Keratinocyte (primary cell): ENCODE measurements at places on chromosomes 6 and 20.
A peak's percentile ranks its signal among the peaks of the same experiment; 100 is the strongest.

DNA sequence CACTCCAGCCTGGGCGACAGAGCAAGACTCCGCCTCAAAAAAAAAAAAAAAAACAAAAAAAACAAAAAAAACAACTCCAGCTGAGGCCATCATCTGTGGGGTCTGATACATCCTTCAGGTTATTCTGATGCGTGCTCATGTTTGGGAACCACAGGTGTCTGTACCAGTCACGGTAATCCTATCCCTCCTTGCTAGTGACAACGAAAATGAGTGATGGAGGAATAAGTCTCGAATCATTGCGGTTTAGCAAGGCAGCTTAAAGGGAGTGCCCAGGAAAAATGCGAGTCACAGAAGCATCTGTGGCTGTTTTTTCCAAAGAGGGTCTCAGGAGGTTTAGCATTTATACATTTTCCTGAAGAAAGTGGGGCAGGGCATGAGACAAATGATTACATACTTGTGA, 48.8 kb downstream of the MCUR1 start:
- DNase-seq, result no peak

DNA sequence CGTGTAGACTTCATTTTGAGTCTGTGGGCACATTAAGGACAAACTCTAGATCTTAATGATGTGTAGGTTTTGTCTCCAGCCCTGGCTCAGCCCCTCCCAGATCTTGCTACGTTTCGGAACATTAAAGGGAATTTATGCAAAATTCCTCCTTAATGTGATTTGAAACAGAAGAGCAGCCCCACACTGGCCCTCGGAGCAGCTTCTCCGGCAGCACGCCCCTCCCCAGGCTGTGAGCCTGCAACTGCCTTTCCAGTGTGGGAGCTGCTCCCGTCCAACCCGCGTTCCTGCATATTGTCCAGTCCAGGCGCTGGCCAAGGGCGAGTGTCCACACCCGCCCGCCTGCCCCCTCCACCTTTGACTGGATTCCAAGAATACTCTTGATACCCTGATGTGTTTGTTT, 257.2 kb downstream of the TAF4 start:
- DNase-seq, result no peak

- no peak for DNase-seq
Observed at GRCh38 chr6:47141171-47141570, 99.0 kb upstream of the ADGRF1 start.

DNA sequence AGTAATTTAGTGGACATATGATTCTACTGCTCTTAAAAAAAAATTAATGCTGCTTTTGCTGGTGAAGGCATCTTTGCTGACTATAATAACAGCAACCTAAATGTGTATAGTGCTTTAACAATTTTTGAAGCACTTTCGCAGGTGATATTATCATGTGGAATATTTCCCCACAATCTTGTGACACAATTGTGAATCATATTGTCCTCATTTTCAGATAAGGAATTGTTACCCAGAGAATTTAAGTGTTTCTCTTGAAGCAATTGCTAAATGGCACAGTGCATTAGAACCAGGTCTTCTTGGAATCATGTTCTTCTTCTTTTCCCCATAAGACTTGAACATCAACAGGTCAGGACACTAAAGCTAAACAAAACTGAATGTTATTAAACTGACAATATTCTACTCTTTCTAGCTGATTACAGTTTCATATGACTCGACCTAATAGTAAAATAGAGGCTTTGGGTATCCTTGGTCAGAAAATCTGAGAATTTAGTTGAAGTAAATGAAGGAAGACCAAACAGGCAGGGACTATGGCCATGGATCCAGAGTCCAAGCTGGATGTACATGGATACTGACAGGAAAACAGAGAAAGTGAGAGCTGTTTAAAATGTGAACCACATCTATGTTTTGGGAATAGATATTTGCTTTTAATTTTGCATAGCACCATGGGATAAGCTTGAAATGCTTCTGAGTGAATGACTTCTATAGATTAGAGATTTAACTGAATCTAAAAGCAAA, 121.8 kb upstream of the SLC35B3 start:
- DNase-seq, result no peak

DNA sequence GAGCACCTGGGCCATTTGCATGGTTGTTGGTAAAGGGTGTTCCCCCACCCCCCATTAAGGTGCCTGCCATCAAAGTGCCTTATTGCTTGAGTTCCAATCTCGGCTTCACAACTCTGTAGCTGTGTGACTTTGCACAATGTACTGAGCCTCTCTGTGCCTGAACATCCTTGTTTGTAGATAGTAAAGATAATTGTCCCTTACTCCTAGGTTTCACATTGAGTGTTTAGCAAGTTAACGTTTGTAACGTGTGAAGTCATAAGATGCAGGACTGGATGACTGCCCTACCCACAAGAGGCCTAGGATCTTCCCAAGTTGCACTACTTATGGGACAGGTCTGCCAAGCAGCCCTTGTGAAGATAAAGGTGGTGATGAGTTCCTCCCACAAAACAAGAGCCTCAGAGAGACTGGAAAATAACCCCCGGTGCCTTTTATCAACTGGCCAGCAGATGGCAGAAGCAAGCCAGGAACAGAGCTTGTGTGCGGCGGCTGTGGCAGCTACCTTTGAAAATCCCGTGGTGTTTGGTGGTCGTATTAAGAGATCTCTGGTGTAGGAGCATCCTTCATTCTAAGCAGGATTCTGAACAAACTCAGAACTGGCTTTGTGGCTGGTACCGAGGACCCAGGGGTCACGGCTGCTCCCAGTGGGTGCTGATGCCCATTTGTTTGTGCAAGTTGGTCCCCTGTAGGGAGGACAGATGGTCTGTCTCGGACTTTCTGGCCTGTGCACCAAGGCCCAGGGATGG, 99.1 kb downstream of the CDH26 start:
- DNase-seq, result peak; percentile 32

- DNase-seq, result no peak
Observed at GRCh38 chr6:36742146-36742545, 44.5 kb downstream of the RAB44 start.

DNA sequence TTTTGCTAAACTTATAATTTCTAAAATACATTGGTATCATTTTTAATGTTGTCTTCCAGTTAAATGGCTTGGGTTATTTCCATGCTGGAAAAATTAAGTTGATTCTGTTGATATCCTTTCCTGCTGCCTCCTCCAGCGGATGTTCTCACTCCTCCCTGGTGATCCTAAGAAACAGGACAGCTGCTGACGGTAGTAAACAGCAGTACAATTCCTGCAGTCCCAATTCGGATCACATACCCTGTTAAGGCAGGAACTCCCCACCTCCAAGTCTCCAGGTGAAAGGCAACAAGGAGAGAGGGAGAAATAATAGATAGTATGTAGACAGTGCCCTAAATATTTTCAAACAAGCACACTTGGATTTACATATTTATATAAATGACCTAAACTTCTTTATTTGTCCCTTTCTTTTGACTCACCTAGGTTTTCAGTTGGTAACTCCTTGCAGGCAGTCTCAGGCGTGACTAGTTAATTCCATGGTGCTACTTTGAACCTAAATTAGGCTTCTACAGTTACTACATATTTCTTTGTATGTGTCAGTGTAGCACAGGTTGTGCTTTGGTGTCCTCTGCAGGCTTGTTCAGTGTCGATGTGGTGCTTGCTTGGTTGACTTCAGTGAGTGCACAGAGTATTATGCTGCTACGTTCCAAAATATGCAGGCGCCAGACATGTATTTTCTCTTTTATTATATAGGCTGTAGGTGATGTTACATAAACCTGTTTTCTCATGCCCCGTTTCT, 126.0 kb downstream of the ADGRB3 start:
- DNase-seq, result no peak

GRCh38 chr6:20827798-20828197, 293.5 kb downstream of the CDKAL1 start:
- no peak for DNase-seq

- DNase-seq, result no peak
Observed at GRCh38 chr20:25050082-25050481, 7.9 kb downstream of the ACSS1 start.

DNA sequence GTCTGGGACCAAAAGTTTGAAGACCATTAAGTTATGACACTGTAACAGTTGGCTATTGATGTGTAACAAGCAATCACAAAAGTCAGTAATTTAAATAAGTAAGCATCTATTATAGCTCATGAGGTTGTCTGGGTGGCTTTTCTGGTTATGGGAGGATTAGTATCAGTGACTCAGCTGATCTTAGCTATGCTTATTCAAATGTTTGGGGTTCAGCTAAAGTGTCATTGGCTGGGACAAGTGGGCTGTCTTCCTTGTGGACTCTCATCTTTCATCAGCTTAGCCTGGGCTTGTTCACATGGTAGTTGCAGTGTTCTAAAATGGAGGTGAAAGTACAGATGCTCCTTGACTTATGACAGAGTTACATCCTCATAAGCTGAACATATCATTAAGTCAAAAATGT, 74.6 kb upstream of the LAMP5 start:
- DNase-seq, result no peak

DNA sequence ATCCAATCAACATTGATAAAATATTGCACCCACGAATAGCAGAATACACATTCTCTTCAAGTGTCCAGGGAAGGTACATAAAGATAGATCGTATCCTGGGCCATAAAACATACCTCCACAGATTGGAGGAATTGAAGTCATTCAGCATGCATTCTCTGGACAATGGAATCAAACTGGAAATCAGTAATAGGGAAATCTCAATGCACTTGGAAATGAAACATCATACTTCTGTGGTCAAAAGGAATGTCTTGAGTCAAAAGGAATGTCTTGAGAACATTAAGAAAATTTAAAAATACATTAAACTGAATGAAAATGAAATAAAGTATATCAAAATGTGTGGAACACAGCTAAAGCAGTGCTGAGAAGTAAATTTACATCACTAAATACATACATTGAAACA, 138.8 kb downstream of the TFAP2A start:
- DNase-seq, result no peak

DNA sequence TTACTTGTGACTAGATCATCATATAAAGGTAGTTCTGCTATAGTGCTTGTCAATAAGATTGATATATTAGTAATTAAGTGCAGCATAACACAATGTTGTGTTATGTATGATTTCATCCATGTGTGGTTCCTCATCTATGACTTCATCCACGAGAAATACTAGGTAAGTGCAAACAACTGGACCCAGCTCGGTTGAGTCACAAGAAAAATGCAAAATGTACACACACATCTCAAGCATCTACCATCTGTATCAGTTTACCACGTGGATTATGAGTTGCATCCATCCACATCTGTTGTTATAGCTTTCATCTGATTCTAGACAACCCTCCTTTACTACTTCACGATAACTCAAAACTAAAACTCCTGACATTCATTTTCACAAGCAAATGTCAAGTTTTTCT, 517.0 kb upstream of the CITED2 start:
- DNase-seq, result no peak

GRCh38 chr6:129342796-129343195, 367.2 kb downstream of the ARHGAP18 start:
- no peak for DNase-seq

DNA sequence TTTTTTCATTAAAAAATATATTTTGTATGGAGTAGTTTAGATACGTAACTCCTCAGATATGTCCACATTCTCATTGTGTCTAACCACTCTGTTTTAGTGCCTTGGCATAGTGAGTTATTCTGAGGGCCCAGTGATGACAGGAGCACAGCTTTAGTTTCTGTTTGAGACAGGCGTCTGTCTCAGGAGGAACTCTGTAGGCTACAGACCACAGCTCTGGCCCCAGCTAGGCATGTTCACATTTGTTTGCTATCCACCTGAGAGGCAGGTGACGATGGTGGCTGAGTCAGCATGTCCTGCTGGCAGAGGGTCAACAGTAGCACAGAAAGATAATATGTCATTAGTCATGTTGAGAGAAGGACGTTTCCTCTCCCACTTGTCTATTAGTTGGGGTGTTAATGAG, 16.3 kb downstream of the LRRC1 start:
- no peak for DNase-seq

DNA sequence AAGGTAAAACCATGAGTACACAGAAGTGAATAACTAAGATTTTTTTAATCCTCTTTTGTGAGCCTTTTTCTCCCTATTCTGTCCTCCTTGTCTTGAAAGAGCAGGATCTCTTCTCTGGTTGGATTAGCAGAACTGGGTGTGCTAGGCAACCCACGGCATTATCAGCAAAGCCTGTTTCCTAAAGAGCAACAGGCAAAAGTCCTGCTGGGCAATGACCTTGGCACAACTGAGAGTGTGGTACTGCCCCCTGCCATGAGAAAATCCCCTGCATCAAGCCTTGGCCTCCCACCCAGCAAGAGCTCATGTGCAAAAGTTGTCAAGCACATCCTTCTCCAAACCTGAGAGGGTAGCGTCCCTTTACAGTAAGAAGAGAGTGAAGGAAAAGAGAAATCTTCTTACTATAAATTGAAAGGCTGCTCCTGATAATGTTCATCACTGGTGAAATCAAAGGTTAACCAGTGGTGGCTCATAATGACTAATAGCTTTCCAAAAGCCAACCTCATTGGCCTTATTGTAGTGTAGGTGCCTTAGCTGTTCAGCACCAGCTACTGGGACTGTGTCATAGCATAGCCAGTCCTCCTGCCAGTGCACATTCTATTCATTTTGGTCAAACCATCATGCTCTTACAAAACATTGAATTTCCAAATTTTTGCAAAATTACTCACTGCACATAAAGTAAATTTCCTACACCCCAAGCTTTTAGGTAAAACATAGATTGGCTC, 17.1 kb downstream of the KIF6 start:
- DNase-seq, result no peak

- no peak for DNase-seq
Observed at GRCh38 chr6:85185977-85186376, 263.9 kb upstream of the NT5E start.

GRCh38 chr6:88808381-88808780, 155.0 kb downstream of the RNGTT start:
- no peak for DNase-seq

- no peak for DNase-seq
Observed at GRCh38 chr6:84411060-84411629, 183.7 kb upstream of the CEP162 start.
